ENCODE measurements at places on chromosomes 16 and 17.
A peak's percentile ranks its signal among the peaks of the same experiment; 100 is the strongest.

DNA sequence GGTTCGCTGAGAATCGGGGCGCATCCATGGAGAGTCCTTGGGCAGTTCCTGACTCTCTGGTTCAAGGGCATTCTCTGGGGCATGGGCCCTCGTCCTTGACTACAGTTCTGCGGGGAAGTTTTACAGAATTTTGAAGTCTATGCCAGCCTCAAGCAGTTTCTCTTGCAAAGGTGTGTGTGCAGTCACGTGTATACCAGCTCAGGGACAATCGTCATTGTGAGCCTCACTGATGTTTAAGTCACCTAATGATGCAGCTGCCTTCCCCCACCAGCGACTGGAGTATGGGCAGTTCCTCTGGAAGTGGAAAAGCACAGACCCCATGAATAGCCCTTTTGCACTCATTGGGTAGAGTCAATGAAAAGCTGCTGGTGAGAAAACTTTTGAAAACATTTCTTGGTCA lies 1.3 kb downstream of the PLCG2 start:
- DNase-seq: no peak

DNA sequence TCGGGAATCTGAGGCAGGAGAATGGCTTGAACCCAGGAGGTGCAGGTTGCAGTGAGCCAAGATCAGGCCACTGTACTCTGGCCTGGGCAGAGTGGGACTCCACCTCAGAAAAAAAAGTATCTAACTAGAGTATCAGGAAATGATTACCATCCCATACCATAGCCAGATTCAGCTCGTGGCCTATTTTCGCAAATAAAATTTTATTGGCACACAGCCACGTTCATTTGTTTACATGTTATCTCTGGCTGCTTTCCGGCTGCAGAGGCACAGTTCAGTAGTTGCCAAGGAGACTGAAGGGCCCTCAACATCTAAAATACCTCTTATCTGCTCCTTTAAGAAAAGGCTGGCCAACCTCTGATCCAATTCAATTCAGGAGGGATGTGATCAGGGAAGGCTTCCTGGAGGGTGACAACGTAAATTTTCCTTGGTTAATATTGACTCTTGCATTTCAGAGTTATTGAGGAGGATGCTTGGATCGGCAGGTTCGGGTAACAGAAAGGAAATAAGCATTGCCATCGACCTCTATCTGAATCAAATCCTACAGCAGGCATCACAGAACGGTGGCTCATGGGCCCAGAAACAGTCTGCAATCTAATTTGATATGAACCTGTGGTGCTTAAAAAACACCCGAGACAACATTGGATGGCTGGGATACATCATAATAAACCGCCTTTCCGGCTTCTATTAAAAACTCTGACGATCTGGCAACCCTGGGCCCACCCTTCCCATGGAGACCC lies 73.8 kb downstream of the XYLT1 start:
- no peak for DNase-seq

DNA sequence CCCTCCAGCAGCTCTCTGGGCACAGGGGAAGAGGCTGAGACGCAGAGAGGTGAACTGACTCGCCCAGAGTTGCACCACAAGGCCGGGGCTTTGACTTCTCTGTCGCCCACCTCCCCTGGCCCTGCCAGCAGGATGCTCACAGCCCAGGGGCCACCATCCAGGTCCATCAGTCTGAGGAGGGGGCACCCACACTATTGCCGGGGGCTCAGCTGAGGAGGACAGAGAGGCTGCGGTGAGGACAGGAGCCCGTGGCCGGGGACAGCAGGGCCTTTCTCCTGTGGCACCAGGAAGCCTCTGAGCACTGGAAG lies 32.6 kb downstream of the KDM8 start:
- no peak for DNase-seq

DNA sequence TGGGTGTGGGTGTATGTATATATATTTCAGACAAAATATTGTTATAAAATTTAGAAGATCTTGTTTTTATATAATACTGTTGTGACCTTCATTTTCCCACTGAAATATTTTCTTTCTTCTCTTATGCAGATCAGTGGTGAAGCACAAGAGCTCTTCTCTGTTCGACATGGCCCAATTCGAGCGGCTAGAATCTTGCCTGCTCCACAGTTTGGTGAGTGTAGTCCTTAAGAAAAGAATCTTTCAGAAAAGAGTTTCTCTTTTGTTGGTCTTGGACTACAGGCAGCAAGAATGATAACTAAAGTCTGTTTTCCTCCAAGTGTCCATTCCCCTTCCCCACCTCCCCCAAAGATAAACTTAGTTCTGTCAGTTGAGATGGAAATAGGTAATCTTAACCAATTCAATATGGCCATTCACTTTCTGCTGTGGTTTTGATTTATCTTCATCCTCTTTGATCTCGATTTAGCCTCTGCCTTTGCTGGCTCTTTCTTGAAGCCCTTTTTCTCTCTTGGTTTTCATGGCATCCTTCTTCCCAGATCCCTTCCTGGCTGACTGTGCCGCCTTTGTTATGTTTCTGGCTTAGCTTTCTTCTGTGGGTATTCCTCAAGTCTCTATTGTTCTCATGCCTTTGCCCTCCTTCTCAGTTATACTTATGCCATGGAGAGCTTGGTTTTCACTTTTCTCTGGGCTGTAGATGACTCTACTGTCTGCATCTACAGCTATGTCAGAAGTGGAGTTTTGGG lies 69.6 kb downstream of the BCAS3 start:
- DNase-seq: no peak

GRCh38 chr16:27448532-27449433 lies 46.8 kb downstream of the IL21R start:
- DNase-seq: no peak

GRCh38 chr17:72412650-72413076 lies 291.8 kb downstream of the SOX9 start:
- no peak for DNase-seq

DNA sequence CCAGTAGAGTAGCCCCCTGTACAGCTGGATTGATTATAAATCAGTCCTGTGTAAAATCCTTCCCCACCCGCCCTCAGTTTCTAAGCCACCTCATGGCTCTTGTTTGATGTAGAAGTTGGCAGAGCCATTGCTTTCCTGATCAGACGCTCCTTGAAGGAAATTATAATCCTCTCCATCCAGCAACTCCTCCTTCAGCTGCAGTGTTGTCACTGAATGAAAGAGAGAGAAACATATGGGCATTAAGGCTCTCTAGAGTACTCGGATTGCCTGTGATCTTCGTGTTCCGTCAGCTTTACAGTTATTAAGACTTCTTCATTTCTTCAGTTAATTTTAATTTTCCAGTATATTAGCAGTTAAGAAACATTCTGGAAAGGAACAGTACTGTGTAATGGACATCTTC lies 14.3 kb downstream of the NME2 start:
- DNase-seq: no peak

GRCh38 chr16:47687694-47688093 lies 226.6 kb downstream of the PHKB start:
- DNase-seq: no peak

GRCh38 chr16:9212621-9213020 lies 121.2 kb downstream of the HAPSTR1 start:
- no peak for DNase-seq

DNA sequence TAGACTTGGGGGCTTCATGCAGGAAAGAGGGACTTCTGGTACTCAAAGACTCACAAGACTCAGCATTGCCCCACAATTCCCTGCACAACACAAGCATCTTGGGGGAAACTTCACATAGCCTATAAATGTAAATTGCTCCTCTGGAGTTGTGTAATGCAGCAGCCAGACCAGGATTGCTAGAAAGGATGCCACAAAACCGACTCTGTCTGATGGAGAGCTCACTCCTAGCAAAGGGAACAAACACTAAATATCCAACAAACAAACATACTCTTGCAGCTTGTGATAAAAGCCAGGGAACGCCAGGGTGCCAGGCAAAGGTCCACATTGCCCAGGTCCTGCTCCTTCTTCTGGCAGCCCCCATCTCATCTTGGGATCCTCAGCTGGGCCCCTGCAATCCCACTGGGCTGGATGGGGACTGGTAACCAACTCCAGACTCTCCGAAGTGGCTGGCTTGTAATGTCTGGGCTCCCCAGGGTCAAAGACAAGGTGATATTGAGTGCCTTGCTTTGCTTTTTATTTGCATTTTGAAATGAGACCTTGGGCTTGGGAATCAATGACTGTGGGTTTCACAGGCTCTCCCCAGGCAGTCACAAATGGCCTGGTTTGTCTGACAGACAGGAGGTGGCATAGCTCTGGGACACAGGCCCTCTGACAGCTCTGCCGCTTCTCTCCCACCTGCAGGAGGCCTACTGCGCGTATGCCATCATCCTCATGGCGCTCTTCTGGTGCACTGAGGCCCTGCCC lies 15.3 kb downstream of the SLC13A2 start:
- DNase-seq: no peak

DNA sequence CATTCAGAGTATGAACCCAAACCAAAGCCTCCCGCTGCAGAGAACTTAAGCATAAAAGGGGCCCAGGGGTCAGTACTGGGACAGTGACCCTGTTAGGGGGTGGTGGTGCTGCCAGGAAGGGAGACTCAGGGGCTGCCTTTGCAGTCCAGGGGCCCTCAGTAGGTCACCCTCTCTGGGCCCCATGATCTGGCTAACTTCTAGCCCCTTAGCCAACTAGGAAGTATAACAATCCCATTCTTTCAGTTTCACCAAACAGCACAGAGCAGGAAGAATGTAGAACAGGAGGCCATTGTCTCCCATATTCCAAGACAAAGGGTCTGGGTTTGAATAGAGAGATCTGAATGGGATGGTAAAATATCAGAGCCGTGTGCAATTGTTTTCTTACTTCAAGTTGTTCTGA lies 378.6 kb upstream of the C16orf82 start:
- no peak for DNase-seq

GRCh38 chr16:2205104-2205966 lies at the start of gene MLST8:
Gene MLST8, plus strand, starts transcription at chr16:2205454. Its CDS starts 632 bp downstream, at chr16:2206086.
- peak; percentile 84 for DNase-seq
